ENCODE measurements at places on chromosomes 6 and 20.
A peak's percentile ranks its signal among the peaks of the same experiment; 100 is the strongest.

DNA sequence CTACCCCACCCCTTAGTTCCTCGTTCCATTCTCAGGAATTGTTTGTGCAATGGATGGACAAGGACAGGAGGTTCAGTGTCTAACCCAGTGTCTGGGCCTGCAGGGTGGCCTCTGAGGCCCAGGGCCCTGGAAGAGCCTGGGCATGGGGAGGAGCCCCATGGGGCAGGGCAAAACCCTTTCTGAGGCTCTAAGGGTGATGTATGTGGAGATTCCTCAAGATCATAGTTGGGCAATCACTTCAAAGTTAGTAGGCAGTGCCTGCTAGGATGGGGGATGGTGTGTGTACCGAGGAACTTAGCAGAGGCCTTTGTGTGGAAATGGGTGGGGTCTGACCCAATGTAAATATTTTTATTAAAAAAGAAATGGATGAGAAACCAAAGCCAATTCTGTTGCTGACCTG lies 6.7 kb upstream of the C2 start:
- no peak for DNase-seq

DNA sequence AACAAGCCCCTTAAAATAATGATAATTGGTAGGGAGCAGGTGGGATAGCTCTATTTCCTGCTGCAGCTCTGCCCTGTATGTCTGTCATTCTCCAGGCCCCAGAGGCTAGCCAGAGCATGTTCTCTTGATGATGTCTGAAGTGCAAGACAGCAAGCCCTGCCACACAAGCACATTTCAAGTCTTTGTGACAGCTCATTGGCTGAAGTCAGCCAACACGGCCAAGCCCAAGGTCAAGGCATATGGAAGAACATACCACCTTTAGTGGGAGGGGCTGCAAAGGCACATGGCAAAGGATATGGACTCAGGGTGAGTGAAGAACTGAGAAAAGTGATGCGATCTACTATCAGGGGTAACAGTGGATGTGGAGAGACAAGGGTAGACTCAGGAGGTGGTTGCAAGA lies 116.1 kb downstream of the PRND start:
- DNase-seq: no peak

DNA sequence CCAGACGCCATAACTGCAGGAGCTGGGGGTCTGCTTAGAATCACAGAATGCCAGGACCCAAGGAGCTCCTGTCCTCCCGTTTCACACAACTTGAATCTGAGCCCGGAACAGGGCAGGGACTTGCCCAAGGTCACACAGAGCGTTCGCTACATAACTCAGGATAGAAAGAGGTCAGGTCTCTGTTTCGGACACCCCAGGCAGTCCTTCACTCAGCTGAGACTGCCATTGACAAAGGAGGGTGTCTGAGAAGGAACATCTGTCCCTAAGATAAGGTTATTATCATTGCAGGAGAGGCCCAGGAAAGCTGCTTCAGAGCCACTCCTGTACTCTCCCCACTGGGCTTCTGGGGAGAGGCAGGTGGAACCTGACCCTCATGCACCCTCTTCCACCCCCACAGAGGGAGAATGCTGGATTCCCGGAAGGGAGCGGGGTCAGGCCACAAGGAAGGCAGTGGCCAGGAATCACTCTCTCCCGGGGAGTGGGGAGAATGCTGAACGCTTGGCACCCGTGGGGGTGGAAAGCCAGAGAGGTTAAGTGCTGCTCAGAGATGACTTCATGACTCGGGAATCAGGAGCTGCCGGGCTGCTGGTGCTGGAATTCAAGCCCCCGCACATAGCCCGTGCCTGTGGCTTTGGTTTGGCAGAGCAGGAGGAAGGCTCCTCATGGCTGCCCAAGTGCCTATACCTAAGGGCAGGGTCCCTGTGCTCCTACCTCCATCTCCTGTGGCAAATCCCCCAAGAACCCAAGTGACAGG lies 10.7 kb downstream of the SDC4 start:
- no peak for DNase-seq

GRCh38 chr20:50821257-50821921 lies 26.5 kb downstream of the BCAS4 start:
- DNase-seq: no peak

- no peak for DNase-seq
Measured at GRCh38 chr20:38148328-38149102, 16.6 kb downstream of the TGM2 start.

DNA sequence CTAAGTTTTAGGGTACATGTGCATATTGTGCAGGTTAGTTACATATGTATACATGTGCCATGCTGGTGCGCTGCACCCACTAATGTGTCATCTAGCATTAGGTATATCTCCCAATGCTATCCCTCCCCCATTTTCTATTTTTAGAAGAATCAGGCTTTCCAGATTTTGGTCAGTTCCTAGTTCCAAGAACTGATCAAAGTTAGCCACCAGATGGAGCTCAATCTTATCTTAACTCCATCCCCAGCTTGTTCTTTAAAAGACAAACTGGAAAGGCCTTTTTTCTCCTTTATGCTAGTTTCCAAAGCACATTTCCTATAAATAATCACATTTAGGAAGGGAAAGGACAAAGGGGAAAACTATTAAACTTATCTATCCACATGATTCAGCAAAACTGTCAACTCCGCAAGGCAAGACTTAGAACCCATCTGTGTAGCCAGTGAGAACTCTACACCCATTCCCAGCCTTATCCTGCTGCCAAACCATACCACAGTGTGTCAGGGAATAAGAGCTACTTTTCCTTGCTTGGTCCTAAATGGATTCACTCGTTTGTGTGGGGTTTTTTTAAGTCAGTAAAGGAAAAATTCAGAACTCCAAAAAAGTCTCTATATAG lies 22.8 kb upstream of the KHDC1 start:
- DNase-seq: no peak

DNA sequence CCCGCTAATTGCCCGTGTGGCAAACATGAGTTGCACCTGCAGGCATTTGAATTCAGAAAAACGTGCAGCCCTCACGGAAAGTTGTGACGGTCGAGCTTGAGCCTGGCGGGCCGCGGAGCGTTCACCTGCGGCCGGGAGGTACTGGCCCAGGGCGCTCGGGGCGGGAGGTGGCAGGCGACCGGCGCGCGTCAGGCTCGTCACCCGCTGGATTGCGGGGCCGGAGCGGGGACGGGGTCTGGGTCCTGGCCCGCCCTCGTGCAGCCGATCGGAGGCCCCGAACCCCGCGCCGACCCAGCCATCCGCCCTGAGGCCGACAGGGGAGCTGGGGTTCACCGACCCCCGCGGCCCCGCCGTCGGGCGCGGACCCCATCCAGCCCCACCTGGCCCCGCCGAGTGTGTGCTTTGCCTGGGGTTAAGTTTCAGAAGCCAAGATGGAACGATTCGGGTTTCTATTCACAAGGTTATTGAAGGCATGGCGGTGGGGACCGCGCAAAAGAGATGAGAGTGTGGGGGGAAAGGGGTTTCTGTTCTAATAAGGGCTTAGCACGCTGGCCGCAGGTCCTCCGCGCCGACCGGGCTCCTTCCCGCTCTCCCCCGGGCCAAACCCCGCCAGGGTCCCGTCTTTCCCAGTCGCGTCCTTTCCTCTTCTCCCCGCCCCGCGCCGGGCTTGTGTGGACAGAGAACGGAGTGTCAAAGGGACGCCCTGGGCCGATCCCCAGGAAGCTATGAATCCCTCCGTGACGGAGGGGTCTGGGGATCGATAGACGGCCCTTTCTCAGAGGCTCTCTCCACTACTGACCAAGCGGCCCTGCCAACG lies 1.6 kb upstream of the HEY2 start:
- peak; percentile 57 for DNase-seq

DNA sequence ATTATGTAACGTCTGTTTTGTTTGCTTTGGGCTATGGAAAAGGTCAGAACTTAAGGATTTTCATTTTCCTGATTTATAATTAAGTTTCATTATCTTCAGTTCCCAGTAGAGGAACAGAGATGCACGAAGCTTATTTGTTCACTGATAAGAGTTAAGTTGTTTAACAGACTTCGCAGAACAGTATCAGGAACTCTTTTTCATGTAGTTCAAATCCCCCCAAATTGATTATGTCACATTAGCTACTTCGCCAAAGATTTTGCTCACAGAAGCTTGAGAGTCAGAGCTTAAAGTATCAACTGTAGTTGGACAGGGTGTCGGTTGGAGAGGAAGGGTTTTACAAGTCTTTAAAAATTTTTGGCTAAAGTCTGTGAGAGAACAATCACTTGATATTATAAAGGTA lies 43.4 kb downstream of the ZHX3 start:
- DNase-seq: no peak

GRCh38 chr20:8578161-8578865 lies 446.2 kb downstream of the PLCB1 start:
- DNase-seq: no peak
